Stimulated activated CD8-positive, alpha-beta memory T cell treated with anti-CD3 and anti-CD28 coated beads, Interleukin-7, amount 100 ng/mL, for 48 hours (primary cell): ENCODE measurements at places on chromosomes 12 and 14.

GRCh38 chr12:23098517-23098916 is 473.5 kb downstream of the ETNK1 start:
- DNase-seq: no peak

DNA sequence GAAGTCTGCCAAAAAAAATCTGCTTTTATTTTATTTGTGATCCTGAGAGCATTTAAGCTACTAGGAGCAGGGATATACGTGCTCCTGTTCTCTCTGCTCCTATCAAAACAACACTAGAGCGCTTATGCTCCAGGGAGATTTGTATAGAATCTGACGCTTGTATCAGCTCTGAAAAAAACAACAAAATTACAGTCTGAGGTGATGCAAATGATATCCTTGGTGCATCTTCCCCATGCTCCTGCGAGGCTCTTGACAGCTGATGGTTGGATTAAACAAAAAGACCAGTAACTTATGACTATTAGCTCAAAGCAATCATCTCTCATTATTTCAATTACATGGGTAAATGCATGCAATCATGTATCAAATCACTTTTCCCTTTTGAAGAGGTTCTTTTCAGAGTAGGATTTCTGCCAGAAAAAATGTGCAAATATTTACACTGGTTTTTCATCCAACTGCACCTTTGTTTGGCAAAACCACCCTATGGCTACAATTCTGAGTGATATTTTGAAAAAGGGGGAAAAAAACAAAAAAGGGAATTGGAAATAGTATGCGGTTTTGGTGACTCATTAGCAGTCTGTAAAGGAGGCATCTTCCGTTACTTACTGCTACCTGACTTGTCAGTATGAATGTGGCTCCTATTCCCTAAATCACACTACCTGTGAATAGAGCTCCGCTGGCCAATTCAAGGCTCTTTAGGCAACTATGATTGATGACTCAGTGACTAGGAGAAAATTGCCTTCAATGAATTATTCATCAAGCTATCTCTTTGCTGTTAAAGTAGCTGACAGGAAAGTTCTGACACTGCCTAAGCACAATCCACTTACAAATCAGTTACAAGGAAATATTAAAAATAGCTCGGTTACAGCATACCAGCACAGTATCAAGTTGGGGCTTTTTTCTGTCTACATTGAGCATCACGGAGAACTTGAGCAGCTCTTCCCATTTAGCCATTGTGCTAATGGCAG is 450.0 kb downstream of the FOXG1 start:
- no peak for DNase-seq

- no peak for DNase-seq
Observed at GRCh38 chr14:53651096-53651740, 305.4 kb downstream of the BMP4 start.

GRCh38 chr12:69885658-69886057 is 60.6 kb downstream of the MYRFL start:
- DNase-seq: no peak

GRCh38 chr12:53419756-53420155 is 3.9 kb upstream of the AMHR2 start:
- DNase-seq: no peak

- DNase-seq: no peak
Observed at GRCh38 chr14:53016491-53016890, 65.6 kb upstream of the FERMT2 start.

DNA sequence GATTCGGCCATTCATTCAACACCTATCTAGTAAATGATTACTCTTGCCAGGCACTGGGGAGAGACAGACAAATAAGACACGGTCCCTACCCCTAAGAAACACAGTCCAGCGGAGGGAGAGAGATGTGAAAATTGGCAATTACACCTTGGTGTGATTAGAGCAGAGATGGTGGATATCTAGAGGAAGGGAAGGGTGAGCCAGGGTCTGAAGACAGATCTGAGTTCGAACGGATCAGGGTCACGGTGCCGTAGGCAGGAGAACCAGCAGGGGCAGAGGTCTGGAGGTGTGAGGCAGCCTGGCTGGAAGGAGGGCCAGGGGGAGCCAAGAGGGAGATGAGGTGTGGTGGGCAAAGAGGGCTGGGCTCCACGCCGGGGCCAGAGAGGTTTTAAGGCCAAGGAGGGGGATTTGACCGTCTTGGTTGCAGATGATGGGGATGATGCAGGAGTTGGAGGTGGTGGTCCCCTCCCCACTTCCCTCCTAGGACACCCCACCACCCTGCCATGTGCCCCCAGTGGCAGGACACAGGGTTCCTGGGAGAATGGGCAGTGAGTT is 27.1 kb downstream of the FAM222A start:
- DNase-seq: no peak
